Caki2 (cell line): ENCODE measurements at places on chromosomes 13 and 19. TPM values are rescaled to one million over a fixed set of nuclear protein-coding genes. Genes with fewer than 3 reads are reported as not detected.

- DNase-seq, result peak; percentile 53
These were observed 329.7 kb downstream of the NDFIP2 start for GRCh38 chr13:79810669-79811068.

DNA sequence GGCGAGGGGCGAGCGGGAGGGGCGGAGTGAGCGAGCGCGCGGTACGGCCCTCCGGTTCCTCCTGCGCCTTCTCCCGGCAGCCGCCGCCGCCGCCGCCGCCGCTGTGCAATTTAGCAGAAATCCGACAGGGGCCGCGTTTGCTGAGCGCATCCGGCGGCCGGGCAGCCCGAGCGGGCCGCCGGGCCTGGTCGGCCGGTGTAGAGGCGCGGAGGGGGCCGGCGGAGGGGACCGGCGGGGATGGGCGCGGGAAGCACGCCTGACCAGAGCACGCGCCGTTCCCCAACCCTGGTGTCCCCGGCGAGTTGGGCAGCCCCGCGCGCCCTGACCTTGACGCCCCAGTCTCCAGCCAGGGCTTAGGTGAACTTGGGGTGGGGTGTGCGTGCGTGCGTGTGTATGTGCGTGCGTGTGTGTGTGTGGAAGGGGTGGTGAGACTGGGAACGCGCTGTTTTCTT lies 144.5 kb upstream of the ZNF536 start:
- peak; percentile 68 for DNase-seq

- DNase-seq, result peak; percentile 56
These were observed 127.2 kb upstream of the GJB6 start for GRCh38 chr13:20359335-20359734.

DNA sequence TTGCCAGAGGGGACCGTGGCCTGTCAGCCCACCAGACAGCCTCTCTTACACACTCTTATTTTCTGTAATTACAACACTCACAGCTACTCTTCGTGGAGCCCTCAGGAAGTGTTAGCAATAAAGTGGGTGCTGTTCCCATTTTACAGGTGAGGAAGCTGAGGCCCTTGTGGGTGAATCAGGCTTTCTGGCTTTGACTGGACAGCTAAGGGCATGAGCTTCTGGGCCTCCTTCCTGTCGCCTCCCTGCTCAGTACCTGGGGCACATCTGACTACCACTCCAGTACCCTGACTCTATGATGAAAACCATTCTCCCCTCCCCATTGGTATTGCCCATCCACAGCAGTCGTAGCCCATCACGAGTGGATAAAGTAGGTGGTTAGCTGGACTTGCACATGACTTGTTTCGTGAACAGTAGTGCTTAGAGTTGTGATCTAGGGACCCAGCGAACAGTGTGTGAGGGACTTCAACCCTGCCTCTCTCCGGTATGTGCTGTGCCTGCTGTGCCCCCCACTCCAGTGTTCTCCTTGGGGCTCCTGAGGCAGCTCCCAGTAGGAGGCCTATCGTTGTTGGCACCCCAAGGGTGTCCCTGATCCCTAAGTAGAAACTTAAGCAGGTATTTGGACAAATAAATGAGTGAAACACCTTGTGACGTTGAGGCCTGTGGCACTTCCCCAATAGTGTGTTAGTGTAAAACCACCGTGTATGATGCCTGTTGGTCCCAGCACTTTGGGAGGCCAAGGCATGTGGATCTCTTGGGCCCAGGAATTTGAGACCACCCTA lies 38.6 kb downstream of the GATAD2A start:
- DNase-seq, result no peak

DNA sequence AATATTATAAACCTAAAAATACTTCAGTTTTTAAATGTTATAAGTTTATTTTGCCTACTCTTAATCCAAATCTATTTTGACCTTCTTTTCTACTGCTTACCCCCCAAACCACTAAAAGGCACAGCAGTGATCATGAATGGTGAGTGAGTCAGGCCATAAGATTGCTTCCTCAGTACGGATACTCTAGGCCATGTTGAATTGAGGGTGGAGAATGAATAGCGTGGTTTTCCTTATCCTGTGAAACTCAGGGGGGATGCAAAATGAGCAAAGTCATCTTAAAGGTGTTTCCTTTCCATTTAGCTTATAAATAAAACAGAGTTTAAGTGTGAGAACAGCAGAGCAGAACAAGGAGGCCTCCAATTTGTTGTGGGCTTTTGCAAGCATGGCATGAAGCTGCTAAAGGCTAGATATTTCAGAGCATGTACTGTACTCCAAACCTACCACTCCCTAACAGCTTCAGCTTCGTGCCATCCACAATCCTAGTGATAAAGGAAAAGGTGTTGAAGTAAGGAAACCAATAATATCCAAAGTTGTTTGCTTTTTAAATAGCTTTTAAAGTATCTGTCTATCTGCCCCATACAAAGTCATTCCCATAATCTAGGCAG lies 25.0 kb downstream of the SERPINE3 start:
- no peak for DNase-seq

DNA sequence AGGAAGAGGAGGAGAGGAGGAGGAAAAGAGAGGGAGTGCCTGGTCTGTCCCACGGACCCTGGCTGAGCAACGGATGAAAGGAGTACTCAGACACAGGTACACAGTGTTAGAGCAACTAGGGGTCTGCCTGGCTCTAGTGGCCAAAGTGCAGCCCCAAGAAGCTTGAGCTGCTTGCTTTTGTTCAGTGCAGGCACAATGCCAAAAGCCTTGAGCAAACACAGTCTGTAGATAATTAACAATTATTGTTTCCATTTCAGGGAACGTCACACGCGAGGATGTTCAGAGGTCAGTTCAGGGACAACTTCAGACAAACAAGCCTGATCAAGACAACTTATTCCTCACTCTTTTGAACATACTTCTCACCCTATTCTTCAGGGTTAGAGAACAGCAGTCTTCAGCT lies 32.2 kb upstream of the ZNF726 start:
- DNase-seq, result peak; percentile 53

The PSG11 gene
- not detected in 2 replicates for total RNA-seq

The IFNL3 gene
- not detected in 2 replicates for total RNA-seq
